ENCODE measurements at places on chromosomes 1 and 21. TPM values are rescaled to one million over a fixed set of nuclear protein-coding genes. Genes with fewer than 3 reads are reported as not detected.

GRCh38 chr1:242245255-242245654 lies 246.4 kb upstream of the MAP1LC3C start:
- DNase-seq, result no peak

- no peak for DNase-seq
Measured at GRCh38 chr21:35521852-35522505, 472.9 kb upstream of the RUNX1 start.

DNA sequence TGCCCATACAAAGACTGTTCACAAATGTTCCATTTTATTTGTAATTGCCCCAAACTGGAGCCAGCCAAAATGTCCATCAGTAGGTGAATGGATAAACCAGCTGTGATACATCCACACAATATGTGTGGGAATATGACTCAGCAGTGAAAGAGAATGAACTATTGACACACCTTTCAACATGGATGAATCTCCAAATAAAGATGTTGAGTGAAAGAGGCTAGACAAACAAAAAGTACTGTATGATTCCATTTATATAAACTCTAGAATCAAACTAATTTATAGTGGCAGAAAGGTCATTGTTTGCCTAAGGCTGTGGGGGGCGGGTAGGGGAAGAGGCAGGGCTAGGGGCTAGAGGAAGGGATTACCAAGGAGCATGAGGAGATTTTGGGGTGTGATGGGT lies 4.5 kb downstream of the DHCR24 start:
- DNase-seq, result no peak

DNA sequence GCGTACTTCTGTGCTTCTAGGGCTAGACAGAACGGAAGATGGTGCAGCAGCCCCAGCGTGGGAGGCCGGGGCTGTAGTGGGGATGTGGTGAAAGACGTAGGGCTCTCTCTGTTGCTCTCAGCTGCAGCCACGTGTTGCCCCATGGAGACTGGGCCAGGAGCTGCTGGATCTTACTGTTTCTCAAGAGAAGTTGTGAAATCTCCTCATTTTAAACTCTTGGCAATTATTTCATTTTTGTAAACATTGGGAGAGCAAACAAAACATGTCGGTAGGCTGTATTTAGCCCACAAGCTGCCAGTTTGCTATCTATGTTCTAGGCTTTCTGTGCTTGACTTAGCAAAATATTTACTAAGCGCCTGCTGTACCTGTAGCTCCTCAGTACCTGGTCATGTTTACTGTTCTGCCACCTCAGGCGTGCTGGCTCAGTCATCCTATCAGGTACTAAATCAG lies 15.9 kb upstream of the ELOA start:
- peak; percentile 85 for DNase-seq

The GNAT2 gene
- polyA plus RNA-seq, result not detected

DNA sequence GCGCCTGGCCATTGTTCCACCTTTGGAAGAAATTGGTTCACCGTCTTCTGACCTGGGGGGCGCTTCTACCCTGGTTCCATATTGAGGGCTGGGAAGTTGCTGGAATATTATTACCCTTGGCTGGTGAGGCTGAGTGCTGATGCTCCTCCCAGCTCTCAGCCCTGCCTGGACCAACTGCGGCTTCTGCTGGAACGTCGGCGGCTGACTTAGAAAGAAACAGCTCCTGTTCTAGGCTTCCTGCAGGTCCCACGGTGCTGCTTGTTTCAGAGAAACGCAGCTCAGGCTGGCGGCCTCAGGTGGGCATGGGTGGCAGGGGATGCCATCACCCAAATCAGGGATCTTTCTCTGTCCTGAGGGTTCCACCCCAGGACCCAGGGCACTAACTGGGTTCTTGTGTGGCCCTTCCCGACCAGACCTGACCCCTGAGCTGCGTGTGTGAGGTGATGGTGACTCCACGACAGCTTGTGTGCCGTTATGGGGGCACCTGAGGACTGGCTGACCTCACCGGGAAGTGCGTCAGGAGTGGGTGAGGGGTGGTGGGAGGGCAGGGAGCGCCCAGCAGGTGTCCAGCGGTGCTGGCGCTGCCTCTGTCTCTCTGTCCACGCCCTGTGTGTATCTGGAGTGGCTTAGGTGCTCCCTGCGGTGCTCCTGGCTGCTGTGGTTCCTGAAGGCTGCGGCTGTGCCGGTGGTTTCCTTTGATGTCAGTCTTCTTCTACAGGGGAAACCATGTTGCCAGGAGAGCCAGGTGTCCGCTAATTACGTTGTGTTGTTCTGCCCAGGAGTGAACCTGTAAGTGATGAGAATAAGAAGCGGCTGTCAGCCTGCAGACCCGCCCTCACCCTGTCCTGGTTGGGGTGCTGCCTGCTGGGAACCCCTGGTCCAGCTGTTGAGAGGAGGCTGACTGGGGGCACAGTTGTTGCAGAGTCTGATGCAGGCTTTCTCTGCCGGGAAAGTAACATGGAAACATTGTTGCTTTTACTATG lies 8.9 kb downstream of the SKI start:
- DNase-seq, result no peak

The MAP7D1 gene
- 52.3 TPM for polyA plus RNA-seq

The LYPD8 gene
- not detected for polyA plus RNA-seq

The SPRR1A gene
- polyA plus RNA-seq, result not detected

DNA sequence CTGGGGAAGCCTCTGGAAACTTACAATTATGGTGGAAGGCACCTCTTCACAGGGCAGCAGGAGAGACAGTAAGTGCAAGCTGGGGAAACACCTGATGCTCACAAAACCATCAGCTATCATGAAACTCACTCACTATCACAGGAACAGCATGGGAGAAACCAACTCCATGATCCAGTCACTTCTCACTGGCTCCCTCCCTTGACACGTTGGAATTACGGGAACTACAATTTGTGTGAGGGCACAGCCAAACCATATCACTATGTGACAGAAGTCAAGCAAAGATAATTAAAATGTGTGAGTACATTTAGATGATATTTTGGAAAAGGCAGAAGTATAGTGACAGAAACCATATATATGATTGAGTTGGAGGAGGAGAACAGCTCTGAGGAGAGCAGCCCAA lies 474.0 kb upstream of the OLFM3 start:
- DNase-seq, result no peak

DNA sequence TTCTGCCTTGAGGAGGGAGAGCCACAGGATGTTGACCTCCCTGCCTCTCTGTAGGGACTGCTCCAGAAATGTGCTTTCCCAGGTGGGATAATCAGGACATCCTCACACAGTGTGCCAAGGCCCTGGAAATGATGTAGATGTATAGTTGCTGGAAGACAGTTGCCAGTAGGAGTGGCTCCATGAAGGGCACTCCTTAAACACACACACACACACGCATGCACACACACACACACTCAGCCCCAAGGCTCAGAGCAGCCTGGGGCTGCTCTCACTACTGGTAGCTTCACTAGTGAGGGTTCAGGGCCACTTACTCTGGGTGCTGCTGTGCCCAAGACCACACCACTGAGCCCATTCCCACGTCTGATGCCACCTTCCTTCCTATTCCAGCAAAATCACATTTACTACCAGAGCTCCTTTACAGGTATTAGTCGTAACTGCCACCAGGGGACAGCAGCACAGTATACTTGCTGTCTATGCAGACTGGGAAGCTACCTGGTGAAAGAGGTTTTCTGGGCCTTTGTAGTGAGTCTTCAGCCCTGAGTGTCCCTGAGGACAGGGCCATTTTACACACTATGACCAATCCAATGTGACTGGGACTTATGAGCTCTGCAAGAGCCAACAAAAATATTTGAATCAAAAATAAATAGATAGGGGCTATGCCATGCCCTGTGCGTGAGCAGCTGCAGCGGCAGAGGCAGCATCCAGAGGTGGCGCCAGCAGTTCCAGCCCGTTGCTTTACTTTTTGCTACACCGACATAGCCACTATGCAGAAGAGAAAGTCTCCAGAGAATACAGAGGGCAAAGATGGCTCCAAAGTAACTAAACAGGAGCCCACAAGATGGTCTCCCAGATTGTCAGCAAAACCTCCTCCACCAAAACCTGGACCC lies 15.0 kb downstream of the CRNN start:
- no peak for DNase-seq

DNA sequence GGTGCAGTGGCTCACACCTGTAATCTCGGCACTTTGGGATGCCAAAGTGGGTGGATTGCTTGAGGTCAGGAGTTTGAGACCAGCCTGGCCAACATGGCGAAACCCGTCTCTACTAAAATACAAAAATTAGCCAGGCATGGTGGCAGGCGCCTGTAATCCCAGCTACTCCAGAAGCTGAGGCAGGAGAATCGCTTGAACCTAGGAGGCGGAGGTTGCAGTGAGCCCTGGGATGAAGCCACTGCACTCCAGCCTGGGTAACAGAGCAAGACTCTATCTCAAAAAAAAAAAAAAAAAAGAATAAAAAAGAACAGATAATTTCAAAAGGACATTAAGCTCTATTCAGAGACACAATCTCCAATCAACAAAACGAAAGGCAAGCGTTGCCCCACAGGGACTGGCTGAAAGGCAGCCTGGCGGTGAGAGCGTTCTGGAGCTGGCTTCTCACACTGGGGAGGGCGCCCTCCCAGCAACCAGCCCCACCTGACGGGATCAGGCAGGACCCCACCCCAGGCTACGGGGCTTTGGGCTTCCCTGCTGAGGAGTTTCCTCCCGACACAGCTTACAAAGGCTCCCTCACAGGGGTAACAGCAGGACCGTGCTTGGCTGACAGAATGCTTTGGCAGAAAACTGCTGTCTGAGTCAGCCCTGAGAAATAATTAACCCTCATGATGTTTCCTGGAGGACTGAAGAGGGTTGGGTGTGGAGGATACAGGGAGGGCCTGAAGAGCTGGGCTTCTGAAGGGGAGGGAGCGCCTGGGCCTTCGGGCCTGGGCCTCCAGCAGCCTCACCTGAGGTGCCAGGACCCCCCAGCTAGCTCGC lies 31.1 kb upstream of the SRP9 start:
- DNase-seq, result peak; percentile 85

GRCh38 chr1:171494076-171494475 lies 8.7 kb downstream of the PRRC2C start:
- peak; percentile 11 for DNase-seq

DNA sequence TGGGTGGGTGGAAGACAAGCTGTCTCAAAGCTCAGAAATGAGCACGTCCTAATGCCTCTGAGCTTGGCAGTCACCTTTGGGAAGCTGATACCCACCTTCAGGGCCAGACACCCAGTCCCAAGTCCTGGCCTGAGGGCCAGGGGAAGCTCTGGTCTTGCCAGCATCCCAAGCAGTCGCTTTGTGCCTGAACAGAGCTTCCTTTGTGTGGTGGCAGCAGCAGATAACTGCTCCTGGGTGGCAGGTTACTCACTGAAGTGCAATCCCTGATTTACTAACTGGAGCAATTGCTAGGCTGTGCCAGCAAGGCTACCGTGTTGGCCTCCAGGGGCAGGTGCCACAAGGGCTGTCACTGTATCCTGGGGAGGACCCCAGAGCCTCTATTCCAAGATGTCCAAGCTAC lies 40.4 kb upstream of the GRHL3 start:
- DNase-seq, result no peak

- no peak for DNase-seq
Measured at GRCh38 chr1:180252638-180253536, 22.8 kb downstream of the LHX4 start.

- DNase-seq, result no peak
Measured at GRCh38 chr1:175901076-175901836, 157.9 kb upstream of the TNR start.

GRCh38 chr1:63916485-63917360 lies 142.9 kb downstream of the ROR1 start:
- no peak for DNase-seq

The SERTAD4 gene
- 4.1 TPM for polyA plus RNA-seq

DNA sequence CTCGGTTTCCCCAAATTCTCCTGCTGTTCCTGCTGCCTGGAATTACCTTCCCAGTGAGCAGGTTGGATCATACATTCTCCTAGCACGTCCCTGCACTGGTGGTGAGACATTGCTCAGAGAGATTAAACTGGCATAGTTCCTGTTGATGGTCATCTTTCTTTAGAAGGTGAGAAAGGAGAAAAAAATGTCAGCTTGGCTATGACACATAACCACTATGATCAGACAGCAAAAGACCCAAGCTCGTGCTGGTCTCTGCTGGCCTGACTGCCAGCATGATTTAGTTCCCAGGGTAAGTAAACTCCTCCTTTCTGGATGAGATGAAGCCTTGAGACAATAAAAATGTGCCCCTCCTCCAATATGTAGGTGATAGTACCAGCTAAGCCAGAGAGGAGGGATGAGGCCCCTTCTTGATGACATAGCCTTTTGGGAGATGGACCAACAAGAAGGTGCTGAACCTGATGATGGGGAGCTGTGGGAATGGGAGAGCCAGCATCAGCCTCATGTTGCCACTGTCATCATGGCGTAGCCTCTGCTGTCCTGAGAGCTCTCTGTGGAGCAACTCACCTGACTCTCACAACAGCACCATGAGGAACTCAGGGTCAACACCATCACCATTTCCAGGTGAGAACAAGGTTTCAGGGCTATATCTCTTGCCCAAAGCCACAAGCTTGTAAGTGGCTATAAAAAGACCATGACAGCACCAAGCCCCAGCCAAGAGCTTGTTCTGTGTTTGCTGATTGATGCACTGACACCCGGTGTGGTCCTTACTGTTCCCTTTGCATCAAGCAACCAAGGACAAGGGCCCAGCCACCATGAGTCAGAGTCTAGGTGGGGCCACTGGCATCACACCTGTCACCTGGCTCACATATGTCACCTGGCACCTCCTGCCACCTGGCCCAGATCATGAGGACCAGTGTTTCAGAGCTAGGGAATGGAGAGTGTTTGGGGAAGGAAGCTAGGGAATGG lies 200.0 kb downstream of the MATN1 start:
- DNase-seq, result no peak

DNA sequence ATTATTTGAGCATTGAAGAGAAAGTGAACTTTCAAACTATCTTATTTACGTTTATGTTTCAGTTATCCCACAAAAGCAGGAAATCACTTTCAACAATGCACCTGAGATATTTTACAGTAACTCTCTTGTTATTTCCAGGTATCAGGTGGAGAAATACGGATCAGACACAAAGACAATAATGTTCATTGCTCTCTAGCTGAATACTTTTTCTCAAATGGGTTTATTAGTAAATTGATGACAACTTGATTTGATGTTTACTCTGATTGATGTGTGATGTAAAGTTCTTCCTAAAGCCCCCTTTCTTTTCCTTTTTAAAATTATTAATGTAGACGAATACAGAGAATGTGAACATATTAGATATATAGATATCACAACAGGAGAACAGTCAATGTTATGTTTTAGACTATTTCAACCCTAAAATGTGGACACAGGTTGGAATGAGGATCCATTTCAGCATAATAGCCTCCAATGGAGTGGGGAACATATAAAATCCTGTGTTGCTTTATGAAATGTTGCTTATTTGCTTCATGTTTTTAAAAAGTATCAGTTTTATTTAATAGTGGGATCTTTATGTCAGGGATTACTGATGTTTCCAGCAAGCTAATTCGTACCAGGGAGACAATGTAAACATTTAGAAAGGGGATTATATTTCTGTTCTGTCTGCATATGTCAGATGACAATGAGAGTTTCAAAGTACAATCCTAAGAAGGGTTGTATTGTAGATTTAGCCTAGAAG lies 1522.3 kb upstream of the TPTE start:
- DNase-seq, result no peak

DNA sequence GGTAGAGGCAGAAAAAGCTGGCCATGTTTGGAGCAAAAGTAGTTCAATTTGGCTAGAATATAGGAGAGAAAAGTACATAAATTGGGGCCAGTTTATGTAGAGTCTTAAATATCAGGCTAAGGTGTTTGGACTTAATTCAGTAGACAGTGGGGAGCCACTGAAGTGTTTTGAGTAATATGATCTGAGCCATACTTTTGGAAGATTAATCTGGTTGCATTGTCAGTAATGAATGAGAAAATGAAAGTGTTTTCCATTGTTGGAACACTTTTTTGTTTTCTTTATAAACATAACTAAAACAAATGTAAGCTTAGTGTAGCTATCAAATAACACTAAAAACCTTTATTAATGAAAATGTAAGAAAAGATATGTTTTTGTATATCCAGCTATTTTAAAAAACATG lies 42.1 kb downstream of the POU2F1 start:
- DNase-seq, result no peak

GRCh38 chr1:68705466-68705865 lies 208.6 kb upstream of the DEPDC1 start:
- no peak for DNase-seq

Measured in right lung (tissue), 10 donors.